ENCODE measurements at places on chromosomes 11 and 22. TPM values are rescaled to one million over a fixed set of nuclear protein-coding genes. Genes with fewer than 3 reads are reported as not detected.

GRCh38 chr11:59719556-59719955 lies 5.9 kb upstream of the OR10V1 start:
- H3K27me3 ChIP-seq, result peaks cover 36% of the 10 kb centered on the region
- no peak overlapping the region for H3K27ac ChIP-seq
- no peaks in the 10 kb centered on the region for H3K36me3 ChIP-seq
- no peak for DNase-seq

- H3K4me3 ChIP-seq, result peak overlapping the region; percentile 38
- no peak for DNase-seq
- H3K4me1 ChIP-seq, result peaks cover 27% of the 10 kb centered on the region
- peak overlapping the region; percentile 80 for H3K27ac ChIP-seq
- H3K27me3 ChIP-seq, result no peaks in the 10 kb centered on the region
- peaks cover 69% of the 10 kb centered on the region for H3K36me3 ChIP-seq
These were observed 78.5 kb downstream of the TRAF6 start for GRCh38 chr11:36431429-36432092.

- H3K4me1 ChIP-seq, result no peaks in the 10 kb centered on the region
- no peak overlapping the region for H3K4me3 ChIP-seq
- H3K36me3 ChIP-seq, result no peaks in the 10 kb centered on the region
- no peak overlapping the region for H3K27ac ChIP-seq
These were observed 508.7 kb upstream of the TENM4 start for GRCh38 chr11:79949574-79949973.

GRCh38 chr11:108338750-108339149 lies 115.9 kb downstream of the ATM start:
- H3K4me1 ChIP-seq, result no peaks in the 10 kb centered on the region
- DNase-seq, result no peak
- peaks cover 25% of the 10 kb centered on the region for H3K36me3 ChIP-seq
- no peak overlapping the region for H3K27ac ChIP-seq
- H3K4me3 ChIP-seq, result no peak overlapping the region

- H3K27ac ChIP-seq, result no peak overlapping the region
- no peaks in the 10 kb centered on the region for H3K27me3 ChIP-seq
- no peak overlapping the region for H3K4me3 ChIP-seq
These were observed 40.0 kb upstream of the PTH start for GRCh38 chr11:13535819-13536218.

GRCh38 chr11:59040607-59041006 lies 45.5 kb upstream of the GLYATL1B start:
- no peak overlapping the region for H3K4me3 ChIP-seq
- no peak overlapping the region for H3K27ac ChIP-seq
- no peaks in the 10 kb centered on the region for H3K4me1 ChIP-seq
- no peaks in the 10 kb centered on the region for H3K36me3 ChIP-seq

- no peak overlapping the region for H3K4me3 ChIP-seq
- H3K36me3 ChIP-seq, result peaks cover 46% of the 10 kb centered on the region
- no peak for DNase-seq
- peaks cover 2% of the 10 kb centered on the region for H3K4me1 ChIP-seq
- H3K27ac ChIP-seq, result no peak overlapping the region
- H3K27me3 ChIP-seq, result no peaks in the 10 kb centered on the region
These were observed 14.7 kb downstream of the PHRF1 start for GRCh38 chr11:590997-591396.

DNA sequence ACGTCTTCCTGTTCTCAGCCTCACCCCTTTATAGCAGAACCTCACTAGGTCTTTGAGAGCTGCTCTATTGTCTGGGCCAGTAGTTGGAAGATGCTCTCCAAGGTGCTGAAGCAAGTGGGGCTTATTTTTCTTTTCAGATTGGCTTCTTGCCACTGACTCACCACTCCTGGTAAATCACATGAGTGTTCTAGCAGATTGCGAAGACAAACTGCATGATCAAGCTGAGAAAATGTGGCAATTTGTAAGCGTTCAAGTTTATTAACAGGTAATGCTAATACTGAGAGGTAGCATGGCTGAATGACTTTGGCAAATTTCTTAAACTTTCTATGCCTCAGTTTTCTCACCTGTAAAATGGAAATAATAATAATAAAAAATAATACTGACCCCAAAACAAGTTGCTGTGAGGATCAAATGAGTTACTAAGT lies 59.2 kb downstream of the CACNG2 start:
- peaks cover 61% of the 10 kb centered on the region for H3K27me3 ChIP-seq
- H3K36me3 ChIP-seq, result no peaks in the 10 kb centered on the region
- no peaks in the 10 kb centered on the region for H3K4me1 ChIP-seq
- peak; percentile 87 for DNase-seq

- no peak overlapping the region for H3K4me3 ChIP-seq
- peaks cover 9% of the 10 kb centered on the region for H3K36me3 ChIP-seq
- peaks cover 13% of the 10 kb centered on the region for H3K4me1 ChIP-seq
- H3K27ac ChIP-seq, result no peak overlapping the region
These were observed 76.4 kb downstream of the PRSS23 start for GRCh38 chr11:86876716-86877234.

GRCh38 chr11:44057340-44057739 lies 8.7 kb upstream of the ACCS start:
- no peak for DNase-seq
- no peaks in the 10 kb centered on the region for H3K4me1 ChIP-seq
- peaks cover 34% of the 10 kb centered on the region for H3K27me3 ChIP-seq
- no peak overlapping the region for H3K27ac ChIP-seq
- no peaks in the 10 kb centered on the region for H3K36me3 ChIP-seq

DNA sequence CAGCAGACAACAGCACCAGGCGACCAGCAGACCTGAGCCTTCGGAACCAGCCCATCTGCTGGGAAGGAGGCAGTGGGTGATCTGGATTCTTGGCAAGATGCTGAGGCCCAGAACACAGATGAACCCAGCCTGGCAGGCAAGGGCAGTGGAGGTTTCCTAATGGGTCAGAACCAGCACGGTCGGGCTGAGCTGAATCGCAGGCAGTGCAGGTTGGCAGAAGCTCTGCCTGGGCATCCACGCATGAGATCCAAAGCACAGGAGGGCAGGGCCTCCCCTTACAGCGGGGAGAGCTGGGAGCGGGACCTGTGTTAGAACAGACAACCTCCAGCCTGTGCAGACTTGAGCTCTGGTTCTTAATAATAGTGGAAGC lies 47.5 kb downstream of the DSCAML1 start:
- DNase-seq, result no peak
- no peak overlapping the region for H3K4me3 ChIP-seq
- H3K36me3 ChIP-seq, result no peaks in the 10 kb centered on the region
- no peak overlapping the region for H3K27ac ChIP-seq
- H3K27me3 ChIP-seq, result peaks cover 12% of the 10 kb centered on the region
- no peaks in the 10 kb centered on the region for H3K4me1 ChIP-seq

DNA sequence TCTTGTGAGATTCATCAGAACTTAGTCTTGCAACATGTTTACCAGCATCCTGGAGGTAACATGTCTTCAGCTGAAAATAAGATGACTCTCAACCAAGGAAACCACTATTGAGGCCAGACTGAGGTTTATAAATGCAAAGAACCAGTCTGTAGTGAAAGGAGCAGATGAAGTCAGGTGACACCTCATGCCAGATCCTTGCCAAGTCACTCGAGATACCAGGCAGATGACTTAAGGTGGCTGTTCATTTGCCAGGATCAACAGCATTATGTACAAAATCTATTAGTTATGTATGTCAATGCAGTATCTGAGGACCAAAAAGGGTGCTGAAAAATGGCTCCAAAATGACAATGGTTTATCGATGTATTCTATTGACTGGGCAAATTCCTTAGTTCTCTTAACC lies 100.0 kb upstream of the SOX6 start:
- H3K4me3 ChIP-seq, result no peak overlapping the region
- peaks cover 2% of the 10 kb centered on the region for H3K36me3 ChIP-seq
- peaks cover 5% of the 10 kb centered on the region for H3K4me1 ChIP-seq
- no peak for DNase-seq
- H3K27ac ChIP-seq, result no peak overlapping the region

DNA sequence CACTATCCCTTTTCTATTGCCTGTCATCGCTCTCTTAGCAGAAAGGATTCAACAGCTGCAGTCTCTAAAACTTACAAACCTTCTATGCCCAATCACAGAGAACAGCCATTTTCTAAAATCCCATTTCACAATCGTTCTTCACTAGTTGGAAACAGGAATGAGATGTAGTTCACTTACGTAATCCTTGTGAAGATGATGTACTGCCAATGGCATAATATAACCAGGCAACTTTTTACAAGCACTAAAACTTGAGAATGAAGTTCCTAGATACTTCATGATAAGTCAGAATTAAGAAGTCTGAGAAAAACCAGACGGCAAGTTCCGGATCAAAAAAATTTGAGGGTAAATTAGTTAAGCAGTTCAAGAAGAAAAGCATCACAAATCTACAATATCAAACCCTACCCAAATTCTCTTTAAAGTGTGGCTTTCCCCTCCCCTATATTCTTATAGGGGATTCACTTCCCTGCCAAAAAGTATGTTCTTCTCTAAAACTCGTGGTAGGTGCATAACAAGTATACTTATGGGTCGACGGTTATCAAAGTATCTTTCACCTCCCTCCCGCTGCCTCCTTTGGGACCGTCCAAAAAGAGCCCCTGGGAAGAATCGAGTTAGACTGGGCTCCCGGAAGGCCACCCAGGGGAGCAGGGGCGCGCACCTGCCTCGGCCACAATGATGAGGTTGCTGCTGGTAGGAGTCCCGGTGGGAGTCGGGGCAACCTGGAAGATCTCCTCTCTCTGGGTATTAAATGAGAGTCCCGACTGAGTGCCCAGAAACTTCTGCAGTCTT lies 666 bp downstream of the MSANTD4 start:
- peak overlapping the region; percentile 83 for H3K27ac ChIP-seq
- peaks cover 8% of the 10 kb centered on the region for H3K27me3 ChIP-seq
- DNase-seq, result no peak
- no peaks in the 10 kb centered on the region for H3K36me3 ChIP-seq
- H3K4me1 ChIP-seq, result peaks cover 35% of the 10 kb centered on the region

DNA sequence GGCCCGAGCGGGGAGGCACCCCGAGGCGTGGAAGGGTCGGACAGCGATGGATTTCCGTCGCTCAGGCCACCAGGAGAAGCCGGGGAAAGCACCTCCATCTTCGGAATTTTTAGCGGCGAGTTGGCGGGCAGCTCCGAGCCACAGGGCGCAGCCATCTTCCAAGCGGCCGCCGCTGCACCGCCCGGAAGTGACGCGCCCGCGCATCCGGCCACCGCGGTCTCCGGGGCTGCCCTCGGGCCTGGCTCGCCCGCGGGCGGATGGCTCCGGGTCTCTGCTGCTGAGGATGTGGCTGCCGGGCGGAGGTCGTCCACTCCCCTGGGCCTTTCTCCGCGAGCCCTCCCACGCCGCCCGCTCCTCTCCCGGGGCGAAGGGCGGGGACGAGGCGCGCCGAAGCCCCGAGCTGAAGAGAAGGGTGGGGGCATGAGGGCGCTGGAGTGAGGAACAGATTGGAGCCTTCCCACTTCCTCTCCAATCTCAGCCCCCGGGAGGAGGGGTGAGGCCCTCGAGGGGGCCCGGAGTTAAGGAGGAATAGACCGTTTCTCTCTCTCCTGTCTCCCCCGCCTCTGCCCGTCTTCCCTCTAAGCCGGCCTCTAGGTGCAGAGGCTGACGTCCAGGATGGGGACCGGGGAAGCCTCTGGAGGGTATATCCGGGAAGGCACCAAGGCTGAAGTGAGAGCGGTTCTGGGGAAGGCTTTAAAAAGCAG lies at the start of gene MSANTD2:
Gene MSANTD2 (minus strand): TSS at position 181 of the 704 bp plus-strand sequence. CDS start 26 bp downstream, at position 155.
- peak within 1 kb of the TSS; percentile 91 for H3K4me3 ChIP-seq
- peak within 1 kb of the TSS; percentile 98 for H3K27ac ChIP-seq
- H3K27me3 ChIP-seq, result no peaks in the 10 kb centered on the region

DNA sequence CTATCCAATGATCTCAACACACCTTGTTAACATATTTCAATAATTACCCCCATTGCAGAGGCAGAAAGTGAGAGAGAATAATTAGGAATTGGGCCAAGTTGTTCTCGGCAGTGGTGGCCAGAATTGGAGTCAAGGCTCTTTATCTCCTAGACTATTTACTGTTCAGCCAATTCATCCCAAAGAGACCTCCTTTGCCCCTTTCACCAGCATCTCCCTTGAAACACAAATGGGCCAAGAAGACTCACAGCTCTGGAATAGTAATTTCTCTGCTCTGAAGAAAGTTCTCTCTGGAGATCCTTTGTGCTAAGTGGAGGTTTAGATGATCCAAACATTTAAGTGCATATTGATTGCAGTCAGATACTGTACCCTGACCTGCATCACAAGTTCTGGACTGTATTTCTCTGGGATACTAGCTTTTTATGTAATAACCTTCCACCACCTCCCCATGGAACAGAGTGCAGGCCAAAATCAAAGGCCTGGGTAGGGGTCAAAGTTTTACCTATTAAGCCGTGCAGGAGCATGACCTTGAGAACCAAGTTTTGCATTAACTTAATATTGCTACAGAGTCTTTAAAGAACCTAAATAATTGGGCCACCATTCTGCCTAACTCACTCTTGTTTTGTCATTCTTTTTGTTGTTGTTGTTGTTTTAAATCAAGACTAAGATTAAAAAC lies 19.6 kb upstream of the CADM1 start:
- H3K27me3 ChIP-seq, result peaks cover 63% of the 10 kb centered on the region
- H3K36me3 ChIP-seq, result no peaks in the 10 kb centered on the region
- H3K4me1 ChIP-seq, result peaks cover 5% of the 10 kb centered on the region

- no peak overlapping the region for H3K4me3 ChIP-seq
- peaks cover 3% of the 10 kb centered on the region for H3K27me3 ChIP-seq
- H3K36me3 ChIP-seq, result peaks cover 5% of the 10 kb centered on the region
- no peak overlapping the region for H3K27ac ChIP-seq
- H3K4me1 ChIP-seq, result peaks cover 4% of the 10 kb centered on the region
These were observed 157.9 kb upstream of the CARD18 start for GRCh38 chr11:105297463-105297862.

DNA sequence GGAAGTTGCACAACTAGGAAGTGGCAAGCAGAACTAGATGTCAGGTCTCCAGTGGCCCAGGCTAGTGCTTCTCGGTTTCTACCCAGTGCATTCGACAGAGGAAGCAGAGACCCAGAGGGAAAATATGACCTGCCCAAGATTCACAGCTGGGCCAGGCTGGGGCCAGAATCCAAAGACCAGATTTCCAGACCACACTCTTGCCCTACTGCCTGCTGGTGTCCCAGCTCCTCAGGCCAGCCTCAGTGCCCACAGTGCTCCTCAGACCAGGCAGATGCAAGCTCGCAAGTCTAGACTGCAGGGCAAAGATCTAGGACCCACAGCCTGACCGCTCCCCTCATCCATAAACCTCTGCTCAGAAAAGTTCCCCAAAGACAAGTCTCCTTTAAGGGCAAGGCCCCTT lies 262.6 kb downstream of the BUD13 start:
- no peaks in the 10 kb centered on the region for H3K36me3 ChIP-seq
- no peaks in the 10 kb centered on the region for H3K4me1 ChIP-seq
- H3K27ac ChIP-seq, result no peak overlapping the region
- DNase-seq, result no peak

DNA sequence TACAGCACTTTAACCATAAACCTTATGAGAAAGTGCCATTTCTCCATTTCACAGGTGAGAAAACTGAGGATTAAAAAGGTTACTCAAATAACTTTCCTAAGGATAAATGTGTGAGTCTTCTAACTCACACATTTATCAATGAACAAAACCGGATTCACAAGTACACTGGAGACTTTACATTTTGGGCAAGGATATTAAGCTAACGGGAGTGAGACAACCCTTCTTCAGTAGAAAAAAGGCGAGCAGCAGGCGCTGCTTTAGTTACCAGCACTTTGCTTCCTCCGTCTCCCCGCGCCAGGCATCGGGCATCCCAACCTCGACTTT lies 356 bp upstream of the TTC12 start:
- peak overlapping the region; percentile 24 for H3K27ac ChIP-seq
- H3K4me3 ChIP-seq, result peak overlapping the region; percentile 85
- DNase-seq, result no peak
- peaks cover under 1% of the 10 kb centered on the region for H3K27me3 ChIP-seq
- peaks cover 18% of the 10 kb centered on the region for H3K4me1 ChIP-seq

Gene OR2AG2
- 0.08 TPM for total RNA-seq

Gene OR5P2
- total RNA-seq, result not detected

Gene SMC1B
- not detected for total RNA-seq

Gene ANKK1
- total RNA-seq, result not detected

Gene APOBEC3G
- total RNA-seq, result 3.0 TPM

Gene DEFB131B
- total RNA-seq, result not detected

Gene AMPD3
- 6.2 TPM for total RNA-seq

Gene OR56A1
- not detected for total RNA-seq

Gene KCNC1
- total RNA-seq, result not detected

Gene MS4A6A
- total RNA-seq, result not detected

Gene CARD16
- total RNA-seq, result 1.5 TPM

Gene KCNQ1
- total RNA-seq, result not detected
